ENCODE measurements at places on chromosomes 5 and 9. TPM values are rescaled to one million over a fixed set of nuclear protein-coding genes. Genes with fewer than 3 reads are reported as not detected.
A peak's percentile ranks its signal among the peaks of the same experiment; 100 is the strongest.

DNA sequence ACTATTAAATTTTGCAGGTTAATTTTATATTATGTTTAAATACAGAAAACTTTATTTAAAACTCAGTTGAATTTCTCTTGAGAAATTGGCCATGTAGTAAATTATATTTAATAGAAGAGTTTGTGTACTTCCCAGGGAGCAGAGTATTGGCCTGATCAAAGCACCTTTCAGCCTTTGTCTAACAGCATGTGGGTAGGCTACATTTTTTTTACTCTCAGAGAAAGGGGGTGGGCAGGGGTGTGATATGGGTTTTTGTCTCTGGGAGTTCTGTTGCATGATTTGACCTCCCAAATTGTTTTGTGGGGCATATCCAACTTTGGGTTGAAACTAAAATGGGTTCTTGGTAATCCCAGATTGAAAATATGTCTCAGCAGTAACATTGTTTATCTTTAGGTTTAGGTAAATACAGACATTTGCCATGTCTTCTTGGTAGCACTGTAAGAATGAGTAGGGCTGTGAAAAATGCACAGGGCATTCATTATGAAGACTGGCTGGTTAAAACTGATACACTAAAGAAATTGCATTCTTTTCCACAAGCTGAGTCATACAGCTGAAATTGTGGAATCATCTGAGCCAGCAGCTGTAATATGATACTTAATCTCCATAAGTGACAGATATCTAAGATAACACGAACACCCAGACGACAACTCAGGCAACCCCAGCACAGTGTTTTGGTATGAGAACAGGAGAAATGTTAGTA, 75.4 kb upstream of the CDKN2B start:
- peak overlapping the region; percentile 7 for H3K4me3 ChIP-seq
- H3K27ac ChIP-seq: peak overlapping the region; percentile 74
- peak; percentile 63 for DNase-seq
- peaks cover 22% of the 10 kb centered on the region for H3K4me1 ChIP-seq
- H3K27me3 ChIP-seq: no peaks in the 10 kb centered on the region

DNA sequence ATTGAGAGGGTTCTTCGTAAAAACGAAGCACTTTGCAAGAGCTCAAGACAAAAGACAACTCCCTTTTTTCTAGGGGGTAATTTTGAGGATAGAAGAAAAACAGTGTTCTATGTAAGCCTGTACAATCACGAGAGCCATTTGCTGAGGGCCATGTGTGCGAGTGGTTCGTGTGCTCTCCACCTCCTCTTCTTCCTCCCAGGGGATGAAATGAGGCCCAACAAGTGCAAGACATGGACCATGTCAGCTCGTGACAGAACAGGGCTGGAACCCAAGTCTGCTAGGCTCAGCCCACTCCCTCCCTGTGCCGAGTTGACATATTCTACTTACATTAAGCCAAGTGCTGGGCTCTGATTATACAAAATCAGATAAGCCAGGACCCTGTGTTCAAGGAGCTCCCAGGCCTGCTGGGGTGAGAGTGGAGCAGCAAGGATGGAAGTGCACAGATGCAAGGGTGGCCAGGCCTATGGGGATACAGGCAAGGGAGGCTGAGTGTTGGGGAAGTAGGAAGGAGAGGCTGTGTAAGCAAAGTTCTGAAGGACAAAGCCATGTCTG, 97.9 kb upstream of the MSX2 start:
- DNase-seq: no peak
- H3K27ac ChIP-seq: no peak overlapping the region
- no peaks in the 10 kb centered on the region for H3K36me3 ChIP-seq
- H3K27me3 ChIP-seq: no peaks in the 10 kb centered on the region

- no peak overlapping the region for H3K27ac ChIP-seq
- no peaks in the 10 kb centered on the region for H3K27me3 ChIP-seq
- H3K4me1 ChIP-seq: no peaks in the 10 kb centered on the region
- H3K36me3 ChIP-seq: no peaks in the 10 kb centered on the region
- H3K4me3 ChIP-seq: no peak overlapping the region
Observed at GRCh38 chr5:40507095-40507494, 172.6 kb upstream of the PTGER4 start.

GRCh38 chr9:32291370-32291769, 93.1 kb upstream of the ACO1 start:
- no peak overlapping the region for H3K27ac ChIP-seq
- H3K4me3 ChIP-seq: no peak overlapping the region
- DNase-seq: no peak
- no peaks in the 10 kb centered on the region for H3K27me3 ChIP-seq
- no peaks in the 10 kb centered on the region for H3K36me3 ChIP-seq

DNA sequence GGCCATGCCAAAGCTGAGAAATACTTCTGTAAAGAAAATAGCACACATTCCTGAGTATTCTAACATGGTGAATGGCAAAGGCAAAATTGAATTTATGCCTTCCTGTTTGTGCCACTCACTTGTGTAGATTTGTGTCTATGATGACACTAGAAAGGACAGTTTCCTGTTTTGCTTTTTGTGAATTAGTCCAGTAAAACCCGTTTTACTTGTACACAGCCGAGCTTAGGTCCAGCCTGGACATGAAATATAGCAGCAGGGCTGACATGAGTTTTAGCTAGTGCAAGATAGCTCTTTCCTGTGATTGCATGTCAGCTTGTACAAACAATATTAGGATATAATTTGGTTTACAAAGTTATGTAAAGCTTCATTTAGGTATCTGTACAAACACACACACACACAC, 1891.7 kb upstream of the WWC1 start:
- H3K27me3 ChIP-seq: no peaks in the 10 kb centered on the region
- no peaks in the 10 kb centered on the region for H3K4me1 ChIP-seq
- H3K27ac ChIP-seq: no peak overlapping the region

DDX31 gene
- total RNA-seq: 10.9 TPM
